Glutamatergic neuron (in vitro differentiated cells): ENCODE measurements at places on chromosomes 7 and 10.

GRCh38 chr7:112882991-112883390 is 92.8 kb upstream of the TMEM168 start:
- no peak for DNase-seq

DNA sequence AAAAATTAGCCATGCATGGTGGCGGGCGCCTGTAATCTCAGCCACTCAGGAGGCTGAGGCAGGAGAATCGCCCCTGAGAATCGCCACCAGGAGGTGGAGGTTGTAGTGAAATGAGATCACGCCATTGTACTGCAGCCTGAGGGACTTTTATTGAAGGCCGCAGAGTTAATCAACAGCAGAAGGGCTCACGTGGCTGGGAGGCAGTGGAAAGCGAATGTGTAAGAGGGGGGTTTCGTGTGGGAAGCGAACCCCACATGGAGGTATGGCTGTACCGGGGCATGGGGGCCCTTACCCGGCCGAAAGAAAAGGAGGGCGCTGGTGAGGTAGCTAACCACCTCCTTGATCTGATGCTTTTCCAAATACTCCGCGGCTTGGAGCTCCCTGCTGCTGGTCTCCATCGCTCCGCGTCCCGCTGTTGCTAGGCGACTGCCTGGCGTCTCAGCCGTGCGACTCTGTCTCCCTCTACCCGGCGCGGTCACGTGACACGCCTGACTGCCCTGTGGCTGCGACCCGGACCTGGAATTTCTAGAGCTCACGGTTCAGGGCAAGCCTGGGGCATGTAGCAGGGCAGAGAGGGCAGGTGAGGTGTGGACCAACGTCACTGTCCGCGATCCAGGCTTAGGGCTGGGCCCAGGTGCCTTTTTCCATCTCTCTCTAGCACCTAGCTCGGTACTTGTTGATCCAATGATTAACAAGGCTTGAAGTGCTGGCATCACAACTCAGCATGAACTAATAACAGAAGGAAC is at the start of gene EFCAB10:
Gene EFCAB10, minus strand, starts transcription at position 428 of the 746 bp plus-strand sequence. Its CDS starts 30 bp downstream, at position 398.
- DNase-seq, result peak; percentile 96

DNA sequence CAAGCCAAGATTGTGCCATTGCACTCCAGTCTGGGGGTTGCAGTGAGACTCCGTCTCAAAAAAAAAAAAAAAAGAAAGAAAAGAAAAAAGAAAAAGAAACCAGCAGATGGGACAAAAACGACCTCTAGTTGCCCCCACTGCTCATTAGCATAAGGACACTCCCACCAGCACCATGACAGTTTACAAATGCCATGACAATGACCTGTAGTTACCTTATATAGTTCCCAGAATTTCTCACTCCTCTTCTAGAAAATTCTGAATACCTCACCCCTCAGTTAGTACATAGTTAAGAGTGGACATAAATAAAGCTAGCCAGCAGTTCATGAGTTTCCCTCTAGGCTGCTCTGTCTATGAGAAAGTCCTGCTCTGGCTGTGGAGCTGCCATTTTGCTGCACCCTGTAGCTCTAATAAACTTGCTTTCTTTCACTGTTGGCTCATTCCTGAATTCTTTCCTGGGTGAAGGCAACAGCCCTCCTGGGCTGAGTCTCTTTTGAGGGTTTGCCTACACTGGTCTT is 276.8 kb upstream of the AKR1E2 start:
- DNase-seq, result no peak

- DNase-seq, result no peak
Measured at GRCh38 chr7:104296266-104296665, 32.1 kb upstream of the LHFPL3 start.

DNA sequence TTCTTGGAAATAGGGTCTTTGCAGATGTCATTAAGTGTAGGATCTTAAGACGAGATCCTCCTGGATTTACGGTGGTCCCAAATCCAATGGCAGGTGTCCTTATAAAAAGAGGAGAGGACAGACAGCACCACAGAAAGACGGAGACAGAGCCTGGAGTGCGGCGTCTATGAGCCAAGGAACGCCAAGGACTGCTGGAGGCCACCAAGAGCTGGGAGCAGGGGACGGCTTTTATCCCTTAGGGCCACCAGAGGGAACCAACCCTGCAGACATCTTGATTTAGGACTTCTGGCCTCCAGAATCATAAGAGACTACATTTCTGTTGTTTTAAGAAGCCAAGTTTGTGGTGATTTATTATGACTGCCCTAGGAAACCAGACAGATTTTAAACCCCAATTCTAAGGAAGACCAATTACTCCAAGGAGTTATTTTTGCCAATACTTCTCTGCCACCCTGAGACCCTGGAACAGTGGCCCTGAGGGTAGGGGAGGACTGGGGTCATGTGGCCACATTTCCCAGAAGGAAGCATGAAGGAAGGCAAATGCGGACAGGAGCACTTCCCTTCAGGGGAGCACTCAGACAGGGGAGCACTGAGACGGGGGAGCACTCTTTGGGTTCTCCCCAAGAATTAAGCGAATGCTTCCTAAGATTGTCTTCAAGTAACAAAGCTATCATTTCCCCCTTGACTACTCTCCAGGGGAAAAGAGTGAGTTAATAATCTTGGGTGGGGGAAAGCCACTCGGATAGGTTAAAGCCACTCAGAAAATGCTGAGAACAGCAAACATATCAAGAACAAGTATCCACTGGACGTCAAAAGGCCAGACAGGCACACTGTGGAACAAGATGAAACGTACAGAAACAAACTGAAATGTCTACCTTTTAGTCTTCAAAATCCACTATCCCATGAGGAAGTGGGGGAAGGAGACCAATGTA is 67.5 kb downstream of the CHST15 start:
- no peak for DNase-seq

- no peak for DNase-seq
Measured at GRCh38 chr10:98400482-98400881, 14.5 kb downstream of the PYROXD2 start.

DNA sequence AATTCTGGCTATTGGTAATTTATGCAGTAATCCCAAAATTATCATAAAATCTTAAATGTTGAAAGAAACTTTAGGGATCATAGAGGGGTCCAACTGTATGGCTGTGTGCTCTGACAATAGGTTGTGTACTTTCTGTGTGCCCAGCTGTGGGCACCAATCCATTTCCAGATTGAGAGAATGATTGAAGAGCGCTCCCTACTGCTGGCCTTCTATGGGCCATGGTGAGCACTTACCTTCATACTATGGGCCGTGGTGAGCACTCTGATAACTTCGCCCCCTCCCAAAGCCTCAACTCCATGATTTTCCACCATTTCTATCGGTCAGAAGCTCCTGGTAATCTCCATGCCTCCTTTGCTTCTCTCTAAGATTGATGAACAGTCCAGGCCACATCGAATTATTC is 118.6 kb downstream of the STRA8 start:
- no peak for DNase-seq

GRCh38 chr10:68301790-68302502 is 29.9 kb upstream of the HNRNPH3 start:
- DNase-seq, result no peak

DNA sequence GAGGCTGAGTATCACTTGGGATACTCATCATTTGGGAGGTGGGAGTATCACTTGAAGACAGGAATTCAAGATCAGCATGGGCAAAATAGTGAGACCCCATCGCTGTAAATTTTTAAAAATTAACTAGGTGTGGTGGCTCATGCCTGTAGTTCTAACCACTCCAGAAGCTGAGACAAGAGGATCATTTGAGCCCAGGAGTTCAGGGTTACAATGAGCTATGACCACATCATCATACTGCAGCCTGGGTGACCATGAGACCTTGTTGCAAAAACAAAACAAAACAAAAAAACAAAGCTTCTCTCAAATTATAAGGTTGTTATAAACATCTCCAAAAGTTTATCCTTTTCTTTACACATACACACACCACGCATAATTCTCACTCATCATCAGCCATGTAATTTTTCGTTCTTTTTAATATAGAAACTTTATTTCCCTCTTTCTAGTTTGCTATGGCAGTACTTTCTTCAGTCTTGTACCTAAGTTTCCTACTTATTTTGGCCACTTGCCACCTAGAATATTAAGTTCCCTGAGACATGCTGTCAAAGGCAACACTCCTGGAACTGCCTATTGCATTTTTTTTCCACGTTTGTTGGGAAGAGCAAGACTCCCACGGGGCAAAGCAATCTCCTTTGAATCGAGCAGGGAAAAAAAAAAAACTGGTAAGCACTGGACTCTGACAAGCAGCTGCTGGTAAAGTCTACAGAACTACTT is 37.1 kb downstream of the SKIDA1 start:
- DNase-seq, result no peak
